ENCODE measurements at places on chromosomes 11 and 22.

- peak; percentile 53 for DNase-seq
These were observed 14.2 kb downstream of the TRMU start for GRCh38 chr22:46349681-46350080.

- DNase-seq = no peak
These were observed 24.1 kb downstream of the FDX1 start for GRCh38 chr11:110453684-110454354.

- DNase-seq = no peak
These were observed 2.0 kb downstream of the LRRC32 start for GRCh38 chr11:76668362-76669155.

DNA sequence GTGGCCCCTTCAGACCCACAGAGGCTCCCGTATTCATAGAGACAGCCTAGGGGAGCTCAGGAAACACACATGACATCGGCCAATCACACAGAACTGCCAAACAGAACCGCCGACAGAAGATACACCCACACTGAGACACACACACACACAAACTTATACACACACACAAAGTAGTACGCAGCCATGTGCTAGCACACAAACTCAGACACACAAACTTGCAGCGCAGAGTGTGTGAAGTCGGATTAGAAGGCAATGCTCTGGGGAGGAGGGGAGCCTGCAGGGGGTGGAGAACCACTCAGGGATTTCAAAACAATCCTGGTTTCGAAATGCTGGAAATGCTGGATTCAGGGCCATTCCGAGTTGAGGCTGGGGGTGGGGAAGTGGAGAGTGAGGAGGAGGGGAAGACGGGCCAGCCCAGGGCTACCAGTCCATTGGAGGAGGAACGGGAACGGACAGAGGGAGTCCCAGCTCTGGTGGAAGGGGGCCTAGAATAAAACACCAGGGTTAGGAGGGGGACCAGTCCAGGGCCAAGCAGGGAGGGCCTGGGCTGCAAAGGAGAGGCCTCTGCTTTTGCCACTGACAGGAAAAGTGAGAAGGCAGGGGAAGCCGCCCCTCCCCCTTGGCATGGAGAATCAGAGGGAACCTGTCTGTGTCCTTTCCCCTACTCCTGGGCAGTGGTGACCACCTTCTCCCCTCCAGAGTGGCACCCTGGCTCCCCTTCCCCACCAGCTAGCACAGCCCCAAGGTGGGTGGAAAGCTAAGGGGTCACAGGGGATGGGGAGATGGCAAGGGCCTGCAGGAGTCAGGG, 4.4 kb downstream of the BCL9L start:
- DNase-seq = peak; percentile 68

GRCh38 chr11:83223457-83223856, 29.9 kb downstream of the ANKRD42 start:
- DNase-seq = no peak

GRCh38 chr11:74932797-74933196, 16.1 kb downstream of the XRRA1 start:
- peak; percentile 69 for DNase-seq

GRCh38 chr11:93329936-93330445, 551 bp upstream of the DEUP1 start:
- DNase-seq = peak; percentile 6

DNA sequence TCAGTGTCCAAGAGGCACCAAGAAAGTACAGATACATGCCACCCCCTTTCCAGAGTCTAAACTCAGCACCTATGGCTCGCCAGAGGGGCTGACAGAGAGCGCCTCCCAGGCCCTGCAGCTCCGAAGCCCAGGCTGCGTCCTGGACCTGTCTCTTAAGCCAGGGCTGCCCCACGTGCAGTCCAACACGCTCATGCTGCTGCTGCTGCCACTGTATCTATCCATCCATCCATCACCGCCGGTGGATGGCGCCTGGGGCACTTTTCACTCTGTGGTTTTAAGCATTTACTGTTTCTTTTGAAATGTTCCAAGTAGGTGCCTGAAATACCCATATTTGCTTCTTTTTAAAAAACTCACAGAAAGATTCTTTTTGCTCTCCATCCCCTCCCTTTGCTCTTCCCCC, 41.8 kb downstream of the MACROD1 start:
- no peak for DNase-seq

DNA sequence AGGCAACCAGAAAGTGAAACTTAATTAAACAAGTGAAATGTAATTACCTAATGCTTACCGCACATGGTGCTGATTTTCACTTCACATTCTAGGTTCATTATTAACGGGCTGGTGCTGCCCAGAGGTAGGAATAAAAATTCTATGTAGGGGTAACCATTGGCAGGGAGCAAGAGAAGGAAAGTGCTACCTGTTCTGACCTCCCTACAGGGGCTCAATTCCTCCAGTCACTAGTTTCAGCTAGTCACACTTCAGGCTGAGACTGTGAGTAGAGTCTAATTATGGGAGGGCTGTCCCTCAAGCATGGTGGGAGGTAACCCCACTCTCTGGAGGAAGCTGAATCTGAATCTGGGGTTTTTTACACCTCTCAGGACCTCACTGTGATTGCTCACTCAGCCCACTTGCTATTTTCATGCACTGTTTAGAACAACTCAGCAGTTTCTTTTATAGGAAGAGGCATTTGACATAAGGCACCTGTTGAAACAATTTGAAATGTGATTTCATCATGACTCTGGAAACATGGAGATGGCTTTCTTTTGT, 75.4 kb downstream of the MAML2 start:
- peak; percentile 26 for DNase-seq

GRCh38 chr22:27495325-27495724, 306.2 kb downstream of the MN1 start:
- DNase-seq = no peak

GRCh38 chr11:12235553-12235946, 125.2 kb downstream of the MICAL2 start:
- DNase-seq = peak; percentile 18

DNA sequence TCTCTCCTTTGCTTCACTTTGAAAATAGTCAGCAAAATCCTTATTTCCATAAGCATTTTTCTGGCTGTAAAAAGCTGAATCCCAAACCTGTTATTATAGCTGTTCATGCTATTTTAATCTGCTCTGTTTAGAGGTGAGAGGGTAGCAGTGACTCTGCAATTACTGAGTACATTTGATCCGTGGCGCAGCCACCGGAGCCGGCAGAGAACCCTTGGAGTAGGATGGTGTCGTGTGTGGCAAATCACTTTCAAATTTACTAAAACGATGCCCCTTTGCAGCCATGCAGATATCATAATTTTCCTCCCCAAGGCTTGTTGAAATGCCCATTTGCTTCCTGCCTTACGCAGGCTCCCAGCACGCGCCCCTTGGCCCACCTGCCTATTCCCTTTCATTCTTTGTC, 69.6 kb downstream of the ZBTB16 start:
- no peak for DNase-seq

- DNase-seq = no peak
These were observed 270.5 kb upstream of the SORL1-AS1 start for GRCh38 chr11:121723246-121723741.

Measured in kidney tubule cell (primary cell).